ENCODE measurements at places on chromosomes 5 and 9.

DNA sequence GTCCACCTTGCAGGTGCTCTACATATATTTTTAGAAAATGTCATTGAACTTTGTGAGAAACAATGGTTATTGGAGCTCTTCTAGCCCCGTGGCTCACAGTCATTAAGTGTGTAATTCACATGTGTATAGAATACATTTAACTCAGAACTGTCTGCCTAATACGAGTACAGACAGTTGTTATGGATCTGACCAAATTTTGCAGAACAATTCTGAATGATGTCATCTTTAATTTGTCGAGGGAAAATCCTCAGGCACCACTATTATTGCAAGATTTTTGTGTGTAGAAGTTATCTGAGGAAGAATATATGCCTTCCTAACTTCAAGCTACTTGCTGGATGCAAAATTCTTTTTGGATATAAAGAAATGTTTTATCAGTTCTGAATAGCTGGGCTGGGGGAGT, 216.9 kb downstream of the CD180 start:
- DNase-seq: no peak

- no peak for DNase-seq
These were observed 41.6 kb upstream of the PDE8B start for GRCh38 chr5:77168879-77169244.

DNA sequence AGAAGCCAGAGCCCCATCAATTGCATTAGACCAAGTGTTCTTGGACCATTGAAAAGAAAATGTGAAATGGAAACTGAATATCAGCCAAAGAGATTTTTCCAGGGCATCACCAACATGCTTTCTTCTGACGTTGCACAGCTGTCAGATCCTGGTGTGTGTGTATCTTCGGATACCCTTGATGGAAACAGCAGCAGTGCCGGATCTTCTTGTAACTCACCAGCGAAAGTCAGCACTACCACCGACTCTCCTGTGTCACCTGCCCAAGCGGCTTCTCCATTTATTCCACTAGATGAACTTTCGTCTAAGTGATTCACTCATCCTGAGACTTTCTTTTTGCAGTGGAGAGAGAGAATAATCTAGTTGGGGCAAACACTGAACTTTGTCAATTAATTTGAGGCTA, 75.7 kb downstream of the PIP5K1B start:
- DNase-seq: no peak

DNA sequence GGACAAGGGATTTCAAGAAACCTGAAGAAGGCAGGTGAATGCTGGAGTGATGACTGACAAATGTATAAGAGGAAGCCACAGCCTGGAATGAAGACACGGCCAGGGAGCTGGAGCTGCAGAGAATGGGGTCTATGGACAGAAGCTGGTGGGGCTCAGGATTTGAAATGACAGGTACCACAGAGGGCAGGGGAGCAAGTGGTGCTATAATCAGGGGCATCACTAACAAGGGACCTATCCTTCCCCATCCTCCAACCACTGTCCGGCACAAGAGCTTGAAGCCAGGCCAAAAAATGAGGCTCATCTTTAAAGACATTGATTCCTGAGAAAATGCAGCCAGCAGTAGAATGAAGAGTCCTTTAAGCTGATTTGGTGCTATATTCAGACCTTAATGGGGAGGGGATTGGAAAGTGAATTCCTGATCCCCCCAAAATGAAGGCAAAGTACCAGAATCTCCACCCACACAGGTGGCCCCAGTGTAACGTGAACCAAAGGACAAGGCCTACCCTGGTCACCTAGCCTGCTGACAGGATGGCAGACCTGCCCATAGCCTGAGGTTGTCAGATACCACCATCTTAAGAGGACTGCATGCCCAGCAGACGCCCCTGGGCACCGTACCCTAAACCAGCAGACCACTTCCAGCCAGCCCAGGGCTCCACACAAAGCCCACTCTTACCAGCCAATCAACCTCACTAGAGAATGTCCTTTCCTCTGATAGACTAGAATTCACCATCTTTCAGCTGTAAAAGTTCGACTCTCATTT, 109.2 kb downstream of the SAXO1 start:
- no peak for DNase-seq

GRCh38 chr5:115284021-115284420, 12.4 kb downstream of the CCDC112 start:
- DNase-seq: no peak

DNA sequence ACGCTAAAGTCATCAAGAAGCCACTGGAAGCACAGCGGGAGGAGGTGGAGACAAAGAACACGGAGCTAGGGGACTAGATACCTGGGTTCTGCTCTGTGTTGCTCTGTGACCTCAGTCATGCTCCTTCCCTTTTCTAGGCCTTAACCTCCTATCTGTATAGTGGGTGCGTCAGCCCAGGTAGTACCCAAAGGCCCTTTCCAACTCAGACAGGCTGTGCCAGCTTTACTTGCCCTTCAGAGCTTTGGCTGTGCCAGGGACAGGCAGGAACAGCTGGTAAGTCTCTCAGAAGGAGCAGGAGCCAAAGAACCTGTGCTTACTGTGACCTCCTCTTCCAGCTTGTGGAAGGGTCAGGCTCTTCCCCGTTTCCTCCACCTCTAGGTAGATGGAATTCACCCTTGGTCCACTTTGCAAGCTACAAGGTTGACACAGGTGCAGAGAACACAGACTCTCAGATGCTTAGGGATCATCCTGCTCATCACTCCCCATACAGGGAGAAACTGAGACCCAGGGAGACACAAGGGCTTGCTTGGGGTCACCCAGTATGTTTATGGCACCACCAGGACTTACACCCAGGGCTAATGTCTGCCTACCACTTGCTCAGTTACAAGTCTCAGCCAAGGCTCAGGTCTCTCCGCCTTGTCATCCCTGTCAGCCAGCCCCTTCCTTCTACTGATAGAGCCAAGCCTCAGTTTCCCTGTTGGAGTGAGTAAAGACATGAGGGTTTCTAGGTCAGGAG, 1.7 kb downstream of the CCDC69 start:
- DNase-seq: no peak

DNA sequence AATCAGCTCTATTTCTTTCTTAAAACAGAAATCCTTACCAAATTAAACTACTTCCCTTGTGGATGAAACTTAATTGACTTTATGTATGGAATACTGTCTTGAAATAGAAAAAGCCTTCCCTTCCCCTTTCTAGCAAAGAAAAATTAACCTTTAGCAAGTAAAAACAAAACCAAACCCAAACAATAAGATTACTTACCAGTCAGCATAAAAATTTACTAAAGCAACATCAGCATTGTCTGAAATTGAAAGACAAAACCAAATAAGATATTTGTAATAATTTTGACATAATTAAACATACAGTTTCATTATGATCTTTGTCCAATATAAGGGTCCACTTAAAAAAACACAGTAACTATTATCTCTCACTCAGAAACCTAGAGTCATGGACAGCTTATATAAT, 41.2 kb downstream of the ERP44 start:
- no peak for DNase-seq

DNA sequence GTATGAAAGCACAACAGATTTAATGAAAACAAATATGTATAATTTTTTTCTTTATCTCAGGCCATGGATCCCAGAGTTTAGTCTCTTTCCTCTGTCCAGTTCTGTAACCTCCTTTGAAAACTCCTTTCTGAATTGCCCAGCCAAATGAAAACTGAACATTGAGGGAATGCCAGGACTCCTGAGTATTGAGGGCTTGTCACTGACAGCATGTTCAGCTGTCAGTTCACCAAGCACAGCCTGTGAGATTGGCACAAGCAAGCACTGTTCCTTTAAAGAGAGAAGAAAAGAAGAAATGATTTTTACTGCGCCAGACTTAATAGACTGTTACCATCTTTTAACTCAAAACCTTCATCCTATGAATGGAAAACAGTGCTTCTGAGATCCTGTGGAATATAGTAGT, 27.3 kb downstream of the TTC1 start:
- DNase-seq: no peak

DNA sequence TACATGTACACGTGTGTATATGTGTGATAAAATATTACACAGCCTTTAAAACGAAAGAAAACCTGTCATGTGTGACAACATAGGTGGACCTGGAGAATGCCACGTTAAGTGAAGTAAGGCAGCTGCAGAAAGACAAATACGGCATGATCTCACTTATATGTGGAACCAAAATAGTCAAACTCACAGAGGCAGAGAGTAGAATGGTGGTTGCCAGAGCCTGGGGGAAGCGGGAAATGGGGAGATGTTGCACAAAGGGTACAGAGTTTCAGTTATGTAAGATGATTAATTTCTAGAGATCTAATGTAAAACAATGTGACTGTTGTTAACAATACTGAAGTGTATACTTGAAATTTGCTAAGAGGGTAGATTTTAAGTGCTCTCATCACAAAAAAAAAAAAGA, 34.8 kb downstream of the ADAMTS12 start:
- DNase-seq: no peak

- no peak for DNase-seq
These were observed 95.3 kb downstream of the GALNT10 start for GRCh38 chr5:154285661-154286408.

GRCh38 chr9:137141050-137141810, 2.3 kb downstream of the GRIN1 start:
- DNase-seq: no peak

DNA sequence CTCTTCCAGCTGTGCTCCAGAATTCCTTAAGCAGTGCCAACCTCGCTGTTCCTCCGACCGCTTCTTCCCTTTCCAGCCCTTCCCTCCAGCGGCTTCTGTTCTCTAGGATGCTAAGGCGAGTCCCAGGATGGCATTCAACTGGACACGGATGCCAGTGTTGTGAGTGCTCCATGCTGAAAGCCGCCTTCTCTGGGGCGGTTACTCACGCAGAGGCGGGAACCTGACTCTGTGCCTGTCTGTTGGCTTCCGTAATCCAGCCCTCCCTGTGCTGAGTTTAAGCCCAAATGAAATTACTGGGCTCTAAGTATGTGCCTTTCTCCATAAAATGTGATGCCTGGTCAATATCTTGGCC, 20.2 kb downstream of the COL5A1 start:
- DNase-seq: no peak

DNA sequence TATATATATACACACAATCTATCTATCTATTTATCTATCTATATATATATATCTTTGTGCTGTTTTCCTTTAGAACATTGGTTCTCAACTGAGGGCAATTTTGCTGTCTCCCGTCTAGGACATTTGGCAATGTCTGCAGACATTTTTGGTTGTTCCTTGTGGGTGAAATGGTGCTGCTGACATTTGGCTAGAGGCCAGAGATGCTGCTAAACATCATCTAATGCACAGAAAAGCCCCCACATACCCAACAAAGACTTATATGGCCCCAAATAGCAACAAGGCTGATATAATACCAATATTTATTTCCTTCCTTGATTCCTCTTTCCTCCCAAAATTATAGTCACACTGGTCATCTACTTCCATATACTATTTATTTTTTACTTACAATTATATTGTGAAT, 197.5 kb downstream of the TRPM3 start:
- DNase-seq: no peak

DNA sequence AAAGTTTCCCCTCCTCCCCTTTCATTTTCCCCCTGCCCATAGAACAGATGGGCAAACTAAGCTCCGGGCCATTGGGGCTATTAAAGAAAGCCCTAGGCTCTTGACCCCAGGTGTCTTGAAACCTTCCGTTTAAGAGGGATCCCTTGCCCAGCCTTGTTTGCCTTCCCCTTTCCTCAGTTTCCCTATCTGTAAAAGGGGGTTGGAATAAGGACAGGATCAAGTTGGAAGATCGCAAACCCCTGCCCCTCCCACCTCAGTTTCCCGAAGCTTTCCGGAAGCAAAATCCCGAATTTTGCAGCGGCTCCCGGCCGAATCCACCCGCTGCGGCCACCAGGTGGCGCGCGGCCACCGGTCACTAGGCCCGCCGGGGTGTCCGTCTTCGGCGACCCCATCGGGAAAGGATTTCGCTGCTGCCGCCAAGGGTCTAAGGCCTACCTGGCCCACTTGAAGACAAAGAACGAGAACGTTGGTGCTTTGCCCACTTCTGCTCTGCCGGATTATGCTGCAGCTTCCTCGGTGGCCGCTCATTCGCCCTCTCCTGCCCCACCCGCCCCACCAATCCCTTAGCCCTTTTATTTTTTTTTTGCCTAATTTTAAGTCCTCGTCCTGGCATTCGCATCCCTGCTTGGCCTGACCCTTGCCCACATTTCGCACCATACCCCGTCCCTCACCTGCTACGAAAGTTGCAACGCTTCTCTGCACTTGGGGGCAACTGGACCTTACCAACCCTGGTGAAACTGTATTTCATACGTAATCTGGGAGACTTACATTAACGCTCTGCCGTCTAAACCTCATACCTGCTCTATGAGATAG, 962 bp upstream of the NR6A1 start:
- no peak for DNase-seq

- DNase-seq: no peak
These were observed 27.3 kb downstream of the CARNMT1 start for GRCh38 chr9:75000835-75001234.

DNA sequence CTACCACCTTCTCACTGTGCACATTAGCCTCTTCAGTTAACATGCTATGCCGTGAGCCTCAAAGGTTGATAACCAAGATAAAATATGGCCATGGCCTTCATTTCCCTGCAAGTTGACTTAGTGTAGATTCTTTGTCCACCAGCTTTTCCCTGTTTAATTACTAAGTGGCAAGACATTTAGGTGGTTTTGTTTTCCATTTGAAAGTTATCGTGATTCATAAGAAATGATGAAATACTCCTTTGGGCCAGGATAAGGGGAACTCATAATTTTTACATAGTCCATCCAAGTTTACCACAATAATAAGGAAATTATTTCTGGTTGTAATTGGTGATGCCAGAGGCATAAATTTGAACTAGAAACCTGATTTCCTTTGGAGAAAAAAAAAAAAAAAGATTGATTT, 609.6 kb downstream of the TAF11L14 start:
- no peak for DNase-seq

- no peak for DNase-seq
These were observed 1.6 kb downstream of the C5orf52 start for GRCh38 chr5:157672976-157673375.

DNA sequence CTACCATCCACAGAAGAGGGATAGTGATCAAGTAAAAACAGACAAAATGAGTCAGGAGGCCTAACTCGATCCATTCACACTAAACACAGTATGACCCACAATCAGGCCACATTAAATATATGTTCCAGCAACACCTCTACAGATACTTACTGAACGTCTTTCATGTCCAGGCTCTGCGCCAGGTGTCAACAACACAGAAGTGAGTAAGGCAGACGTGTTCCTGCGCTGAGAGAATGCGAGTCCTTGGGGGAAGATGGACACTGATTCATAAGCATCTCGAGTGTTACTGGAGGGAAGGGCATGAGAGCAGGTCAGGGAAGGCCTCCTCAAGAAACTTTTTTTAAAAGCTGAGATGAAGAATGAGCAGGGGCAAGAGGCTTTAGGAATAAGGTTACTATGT, 164.3 kb upstream of the CLINT1 start:
- no peak for DNase-seq

- DNase-seq: no peak
These were observed 13.0 kb downstream of the SUSD3 start for GRCh38 chr9:93071464-93071863.

- no peak for DNase-seq
These were observed 41.7 kb upstream of the ZNF354B start for GRCh38 chr5:178818094-178818493.

All from stimulated activated CD8-positive, alpha-beta memory T cell treated with anti-CD3 and anti-CD28 coated beads, Interleukin-2, amount 100 ng/mL, for 1 hour (primary cell).